ENCODE measurements at places on chromosomes 3 and 15.
A peak's percentile ranks its signal among the peaks of the same experiment; 100 is the strongest.

DNA sequence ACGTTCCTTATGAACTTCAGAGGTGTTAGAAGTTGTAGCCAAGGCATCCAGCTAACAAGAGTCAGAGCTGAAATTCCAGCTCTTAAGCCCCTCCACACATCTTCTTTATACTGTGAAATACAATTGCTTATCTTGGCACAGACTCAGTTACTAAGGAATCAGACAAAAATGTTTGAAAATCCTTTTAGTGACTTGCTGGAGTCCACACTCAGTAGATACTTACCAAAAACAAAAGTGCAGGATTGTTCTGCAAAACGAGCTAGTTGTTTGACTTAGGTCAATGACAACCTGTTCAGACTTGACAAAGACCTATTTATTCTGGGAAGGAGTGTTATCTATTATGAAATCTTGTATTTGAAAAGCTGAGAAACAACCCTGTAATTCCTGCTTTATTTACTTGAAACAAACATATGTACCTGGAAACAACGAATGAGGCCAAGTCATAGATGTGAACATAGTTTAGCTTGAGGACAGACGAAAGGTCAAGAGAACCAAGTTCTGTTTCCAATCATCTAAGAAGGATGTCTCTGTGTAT lies 38.5 kb downstream of the B3GNT5 start:
- DNase-seq: no peak

DNA sequence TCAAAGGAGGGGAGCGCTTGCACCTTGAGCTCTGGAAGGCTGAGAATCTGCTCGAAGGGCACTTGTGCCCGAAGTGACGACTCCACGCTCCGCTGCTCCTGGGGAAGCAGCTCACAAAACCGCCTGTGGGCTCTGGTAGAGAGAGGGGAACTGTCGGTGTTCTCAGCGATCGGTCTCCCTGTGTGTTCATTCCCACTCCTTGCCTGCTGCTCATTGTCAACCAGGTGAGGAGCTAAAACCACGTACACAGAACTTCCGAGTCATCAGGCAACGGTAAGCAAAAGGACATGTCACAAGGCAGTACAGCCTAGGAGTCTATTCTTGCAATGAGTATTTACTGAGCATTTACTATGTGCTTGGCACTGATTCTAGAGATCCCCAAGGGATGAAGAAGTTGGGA lies 1.5 kb downstream of the CIB1 start:
- DNase-seq: no peak

- no peak for DNase-seq
Observed at GRCh38 chr15:65115542-65115941, 542 bp upstream of the UBAP1L start.

- no peak for DNase-seq
Observed at GRCh38 chr3:81789691-81790090, 28.2 kb upstream of the GBE1 start.

- DNase-seq: no peak
Observed at GRCh38 chr15:96338766-96339618, 8.5 kb downstream of the NR2F2 start.

DNA sequence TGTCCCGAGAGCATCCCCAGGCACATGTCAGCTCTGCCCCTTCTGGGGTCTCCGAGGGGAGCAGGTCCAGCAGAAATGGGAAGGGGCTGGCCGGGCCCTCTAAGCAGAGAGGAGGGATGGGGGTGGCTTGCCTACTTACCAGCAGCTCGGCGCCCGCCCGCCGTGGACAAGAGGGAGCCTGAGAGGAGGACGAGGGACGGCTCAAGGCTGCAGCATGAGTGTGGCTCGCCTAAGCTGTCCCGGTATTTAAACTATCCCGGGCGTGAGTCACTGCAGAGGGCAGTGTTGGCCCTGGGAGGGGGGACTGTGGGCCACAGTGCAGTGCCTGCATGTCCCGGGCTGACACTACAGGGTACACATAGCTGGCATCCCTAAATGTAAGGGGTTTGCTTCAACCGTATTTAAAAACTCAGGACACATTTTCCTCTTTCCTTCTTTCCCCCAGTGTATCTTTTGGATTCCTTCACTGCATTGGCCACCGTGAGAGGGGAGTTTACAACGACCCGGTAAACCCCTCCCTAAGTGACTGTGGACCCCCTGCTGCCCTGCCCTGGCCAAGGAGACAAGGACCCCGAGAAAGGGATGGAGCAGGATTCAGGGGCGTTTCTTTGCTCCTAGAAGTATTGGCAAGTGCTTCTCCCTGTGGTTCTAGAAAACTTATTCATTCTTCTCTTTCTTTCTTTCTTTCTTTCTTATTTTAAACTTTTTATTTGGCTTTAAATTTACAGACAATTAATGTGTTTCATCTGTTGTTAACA lies at the start of gene LRRC15:
Gene LRRC15 (minus strand): TSS at position 222 of the 758 bp plus-strand sequence. CDS start 8,700 bp downstream, outside the sequence.
- DNase-seq: no peak

DNA sequence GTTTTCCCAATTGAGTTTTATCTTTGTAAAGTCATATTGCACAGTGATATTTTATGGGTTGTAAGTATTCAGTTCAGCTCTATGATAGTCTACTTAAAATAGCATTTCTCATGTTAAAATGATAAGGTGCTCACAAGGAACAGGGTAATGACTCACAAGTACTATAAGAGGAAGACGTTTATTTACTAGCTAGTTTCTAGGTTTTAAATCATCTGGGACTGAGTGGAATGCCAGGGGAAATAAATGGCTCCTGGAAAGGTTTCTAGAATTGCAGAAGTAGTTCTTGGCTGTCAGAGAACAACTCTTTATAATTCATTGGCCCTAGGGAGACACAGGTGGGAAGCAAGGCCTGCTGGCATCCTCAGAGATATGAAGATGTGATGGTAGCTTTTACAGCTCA lies 112.8 kb downstream of the CHDH start:
- no peak for DNase-seq

- no peak for DNase-seq
Observed at GRCh38 chr15:38518084-38518483, 46.5 kb downstream of the RASGRP1 start.

GRCh38 chr3:30644615-30645014 lies 38.2 kb downstream of the TGFBR2 start:
- DNase-seq: peak; percentile 43

- DNase-seq: no peak
Observed at GRCh38 chr3:160154033-160154432, 71.2 kb upstream of the C3orf80 start.

DNA sequence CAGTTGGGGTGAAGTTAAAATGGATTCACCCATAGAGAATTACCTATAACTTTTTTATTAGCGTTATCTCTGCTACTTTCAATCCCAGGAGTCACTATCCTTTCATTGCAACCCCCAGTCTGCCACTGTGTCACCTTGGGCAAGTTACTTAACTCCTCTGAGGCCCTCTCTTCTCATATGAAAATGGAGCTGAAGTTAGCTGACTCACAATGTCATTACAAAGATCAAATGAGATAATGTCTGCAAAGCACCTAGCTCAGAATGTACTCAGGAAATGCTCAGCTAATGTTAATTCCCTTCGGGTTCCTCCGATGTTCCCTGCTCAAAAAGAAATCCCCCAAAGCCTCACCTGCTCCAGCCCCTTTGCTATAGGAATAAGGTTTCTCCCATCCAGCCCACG lies 50.0 kb downstream of the TRIM42 start:
- no peak for DNase-seq

GRCh38 chr15:64776402-64776786 lies 1.0 kb upstream of the RBPMS2 start:
- DNase-seq: no peak

DNA sequence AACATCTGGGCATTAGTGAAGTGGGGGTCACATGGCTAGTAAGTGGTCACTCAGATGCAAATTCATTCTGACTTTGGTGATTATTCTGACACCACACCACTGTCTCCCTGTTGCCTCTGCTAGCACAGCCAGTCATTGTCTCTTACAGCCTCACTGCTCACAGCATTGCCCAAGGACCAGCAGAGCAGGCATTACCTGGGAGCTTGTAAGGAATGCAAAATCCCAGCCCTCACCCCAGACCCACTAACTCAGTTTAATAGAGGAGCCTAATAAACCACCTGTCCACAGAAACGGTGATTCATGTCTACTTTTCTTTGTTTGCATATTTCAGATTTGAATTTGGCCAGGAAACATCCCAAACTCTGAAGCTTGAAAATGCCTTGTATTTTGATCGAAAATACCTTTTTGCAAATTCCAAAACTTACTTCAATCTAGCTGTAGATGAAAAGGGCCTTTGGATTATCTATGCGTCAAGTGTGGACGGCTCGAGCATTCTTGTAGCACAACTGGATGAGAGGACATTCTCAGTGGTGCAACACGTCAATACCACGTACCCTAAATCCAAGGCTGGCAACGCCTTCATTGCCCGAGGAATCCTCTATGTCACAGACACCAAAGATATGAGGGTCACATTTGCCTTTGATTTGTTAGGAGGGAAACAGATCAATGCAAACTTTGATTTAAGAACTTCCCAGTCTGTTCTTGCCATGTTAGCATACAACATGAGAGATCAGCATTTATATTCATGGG lies 62.7 kb downstream of the GLDN start:
- DNase-seq: no peak

GRCh38 chr3:197397838-197398237 lies 99.4 kb upstream of the DLG1 start:
- DNase-seq: no peak

GRCh38 chr3:56173601-56174000 lies 294.7 kb downstream of the ERC2 start:
- DNase-seq: no peak

DNA sequence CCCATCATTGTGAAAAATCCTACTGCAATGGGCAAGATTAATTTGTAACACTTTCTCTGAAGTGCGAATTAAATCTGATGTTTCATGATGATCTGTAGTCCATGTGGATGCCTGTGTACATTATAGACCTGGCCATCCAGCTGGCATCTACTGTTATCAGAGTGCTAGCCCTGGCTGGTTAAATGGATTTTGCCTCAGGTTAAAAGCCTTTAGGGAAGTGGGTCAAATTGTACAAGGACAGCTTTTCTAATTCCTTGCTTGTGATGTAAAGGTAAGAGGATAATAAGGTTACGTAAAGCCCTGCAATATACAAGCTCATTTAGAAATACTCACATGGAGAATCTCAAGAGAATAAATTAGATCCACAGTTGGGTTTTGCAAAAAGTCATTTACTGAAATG lies 138.2 kb downstream of the EPHA3 start:
- DNase-seq: no peak

GRCh38 chr3:3906171-3906570 lies 106.9 kb downstream of the LRRN1 start:
- DNase-seq: no peak

DNA sequence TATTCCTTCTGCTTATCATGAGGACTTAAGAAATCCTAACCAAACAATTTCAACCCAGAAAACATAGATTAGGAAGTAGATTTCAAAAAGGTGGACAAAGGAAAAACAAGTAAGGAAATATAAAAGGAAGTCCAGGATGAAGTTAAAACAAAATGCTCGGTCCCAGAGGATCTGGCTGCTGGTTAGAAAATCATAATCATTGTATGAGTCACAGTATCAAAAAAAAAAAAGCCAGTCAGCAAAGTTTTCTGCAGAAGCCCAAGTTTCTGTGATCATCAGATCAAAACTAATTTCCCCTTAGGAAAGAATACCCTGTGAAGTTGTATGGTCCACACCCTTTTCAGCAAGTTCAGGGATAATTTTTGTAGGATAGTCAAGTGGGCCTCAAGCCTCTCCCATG lies 43.0 kb upstream of the LRTM1 start:
- DNase-seq: no peak

- no peak for DNase-seq
Observed at GRCh38 chr15:71997691-71998090, 120.3 kb downstream of the MYO9A start.

DNA sequence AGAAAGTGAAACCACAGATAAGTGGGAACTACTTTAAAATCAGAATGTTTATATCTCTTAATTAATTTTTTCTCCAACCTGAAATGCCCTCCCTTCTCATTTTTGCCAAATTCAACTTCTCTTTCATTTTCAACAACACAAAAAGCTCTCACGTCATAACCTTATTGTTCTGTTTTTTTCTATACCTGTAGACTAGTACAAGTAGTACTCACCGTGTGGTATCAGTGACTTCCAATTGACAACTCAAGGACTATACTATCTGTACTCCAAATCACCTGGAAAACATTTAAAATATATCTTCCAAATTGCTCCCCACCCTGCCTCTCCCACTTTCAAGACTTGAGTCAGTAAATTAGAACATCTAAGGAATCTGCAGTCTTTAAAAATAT lies 72.8 kb upstream of the ZNF280D start:
- no peak for DNase-seq

DNA sequence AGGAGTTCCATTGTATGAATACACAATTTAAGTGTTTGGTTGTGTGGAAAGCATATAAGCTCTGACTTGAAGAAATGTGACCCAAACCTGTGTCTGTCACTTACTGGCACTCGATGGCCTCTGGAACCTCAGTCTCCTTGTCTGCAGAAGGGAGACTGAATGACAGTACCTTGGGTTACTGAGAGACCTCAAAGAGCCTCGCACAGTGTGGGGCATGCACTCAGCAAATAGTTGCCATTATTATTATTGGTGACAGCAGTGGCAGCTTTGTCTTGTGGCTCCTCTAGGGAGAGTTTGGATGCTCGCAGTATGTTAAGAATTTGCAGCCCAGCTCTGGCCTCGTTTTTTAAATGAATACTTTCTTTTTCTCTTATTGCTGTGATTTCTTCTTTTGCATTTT lies 43.4 kb downstream of the EEFSEC start:
- DNase-seq: no peak

DNA sequence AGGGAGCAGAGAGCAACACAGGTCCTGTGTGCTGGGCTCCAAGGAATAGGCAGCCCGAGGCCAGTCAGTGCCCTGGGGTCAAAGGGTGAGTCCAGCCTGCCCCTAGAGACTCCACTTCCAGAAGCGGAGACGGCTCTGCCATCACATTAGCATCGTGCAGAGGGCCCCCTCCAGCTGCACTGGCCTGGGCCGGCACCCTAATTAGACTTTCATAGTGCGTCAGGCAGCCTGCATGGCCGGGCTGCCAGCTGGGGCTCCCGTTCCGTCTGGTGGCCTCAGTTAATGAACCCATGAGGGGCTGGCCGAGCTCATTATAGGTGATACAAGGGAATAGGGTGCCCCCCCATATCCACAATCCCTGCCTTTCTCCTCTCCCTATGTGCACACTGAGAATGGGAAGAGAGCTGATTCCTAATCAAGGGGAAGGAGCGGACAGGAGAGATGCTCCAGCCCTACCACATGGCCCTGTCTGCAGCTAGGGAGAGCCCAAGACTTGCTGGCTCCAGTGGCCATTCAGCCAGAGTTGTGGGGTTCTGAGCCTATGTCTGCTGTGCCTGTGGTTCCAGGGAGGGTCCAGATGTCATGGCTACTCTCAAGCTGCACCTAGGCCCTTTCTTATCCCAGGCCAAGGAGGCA lies 128.0 kb downstream of the SRGAP3 start:
- DNase-seq: no peak

GRCh38 chr3:58332575-58333188 lies at the start of gene PXK:
PXK (plus strand) TSS chr3:58332892; CDS start chr3:58332989, 97 bp downstream.
- DNase-seq: no peak

GRCh38 chr3:183006396-183007002 lies 26.2 kb upstream of the DCUN1D1 start:
- DNase-seq: no peak

DNA sequence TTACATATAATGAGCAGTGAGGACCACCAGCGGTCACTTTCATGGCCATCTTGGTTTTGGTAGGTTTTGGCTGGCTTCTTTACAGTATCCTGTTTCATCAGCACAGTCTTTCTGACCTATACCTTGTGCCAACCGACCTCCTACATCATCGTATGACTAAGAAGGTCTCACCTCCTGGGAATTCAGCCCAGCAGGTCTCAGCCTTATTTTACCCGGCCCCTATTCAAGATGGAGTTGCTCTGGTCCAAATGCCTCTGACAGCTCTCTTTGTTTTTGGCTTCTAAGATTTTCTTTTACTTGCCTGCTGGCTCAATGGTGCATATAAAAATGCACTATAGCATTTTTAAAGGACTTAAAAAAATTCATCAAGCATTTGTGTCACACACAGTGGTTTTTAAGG lies 3.2 kb upstream of the MME start:
- no peak for DNase-seq

Measured in GM12864 (cell line).